ENCODE measurements at places on chromosomes 2 and 18.
A peak's percentile ranks its signal among the peaks of the same experiment; 100 is the strongest.

DNA sequence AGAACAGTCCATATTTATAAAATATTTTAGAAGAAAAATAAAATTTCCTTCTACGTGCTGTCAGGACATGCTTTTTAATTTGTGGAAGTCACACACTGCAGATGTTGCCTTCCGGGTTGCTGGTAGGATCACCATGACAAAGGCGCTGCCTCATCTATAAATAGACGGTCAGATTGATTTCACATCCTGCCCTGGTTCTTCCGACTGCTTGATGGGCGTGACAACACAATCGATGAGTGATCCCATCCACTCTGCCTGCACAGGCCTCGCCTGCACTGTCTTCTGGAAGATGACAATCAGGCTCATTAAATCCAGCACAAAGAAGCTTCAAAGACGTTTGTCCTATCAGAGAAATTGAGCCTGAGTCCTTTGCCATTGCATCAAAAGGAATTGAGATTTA, 318.9 kb upstream of the TRIB2 start:
- no peak for DNase-seq

DNA sequence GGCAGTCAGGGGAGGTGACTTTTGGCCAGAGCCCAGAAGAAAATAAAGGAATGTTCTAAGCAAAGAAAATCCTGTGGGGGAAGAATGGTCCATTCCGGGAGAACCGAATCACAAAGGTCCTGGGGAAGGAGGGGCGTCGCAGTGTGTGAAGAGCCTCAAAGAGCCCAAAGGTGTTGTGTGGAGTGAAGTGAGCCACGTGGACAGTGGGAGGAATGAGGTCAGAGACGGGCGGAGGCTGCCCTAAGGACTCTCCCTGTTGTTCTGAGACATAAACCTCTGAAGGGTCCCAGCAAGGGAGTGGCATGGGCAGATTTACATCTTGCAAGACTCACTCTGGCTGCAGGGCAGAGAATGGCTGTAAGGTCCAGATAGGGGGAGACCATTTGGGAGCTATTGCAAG, 91.3 kb upstream of the SEC11C start:
- no peak for DNase-seq

GRCh38 chr2:26942543-26943295, 27.7 kb upstream of the MAPRE3 start:
- DNase-seq = peak; percentile 74

GRCh38 chr2:46913471-46914381, 1.9 kb downstream of the MCFD2 start:
- no peak for DNase-seq

- DNase-seq = no peak
Measured at GRCh38 chr2:158997037-158997790, 28.8 kb downstream of the TANC1 start.

DNA sequence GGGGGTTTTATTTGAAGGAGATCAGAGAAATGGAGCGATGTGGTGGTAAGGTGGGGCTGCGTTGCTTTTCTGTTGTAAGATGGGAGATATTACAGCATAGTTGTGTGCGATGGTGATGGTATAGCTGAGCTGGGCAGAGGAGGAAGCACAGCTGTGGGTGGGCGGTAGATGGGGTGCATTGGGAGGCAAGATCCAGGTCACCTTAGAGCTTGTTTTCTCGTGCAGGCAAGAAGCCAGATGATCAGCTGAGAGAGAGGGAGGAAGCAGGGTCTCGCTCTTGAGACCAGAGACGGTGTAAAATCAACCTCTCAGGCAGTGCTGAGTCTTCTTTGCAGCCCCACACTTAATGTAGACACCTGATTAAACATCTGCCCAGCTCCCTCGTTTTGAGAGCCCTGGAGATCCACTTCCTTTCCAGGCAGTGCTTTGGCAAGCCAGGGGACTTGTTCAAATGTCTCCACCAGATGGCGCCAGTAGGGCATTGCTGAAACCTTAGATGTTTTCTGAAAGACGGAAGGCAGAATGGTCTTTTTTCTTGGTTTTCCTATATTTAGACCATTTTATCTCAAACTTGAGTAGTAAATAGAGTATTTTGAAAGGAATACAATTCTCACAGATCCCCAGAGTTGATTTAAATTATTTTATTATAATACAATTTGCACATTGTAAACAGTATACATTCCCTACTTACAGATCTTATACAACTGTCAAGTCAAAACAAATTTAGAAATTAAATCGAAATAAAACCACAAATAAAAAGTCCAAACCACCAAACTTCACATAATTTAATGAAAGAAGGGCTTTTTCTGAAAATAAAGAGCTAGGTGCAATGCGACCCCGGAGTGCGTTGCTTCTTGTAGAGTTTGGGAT, 21.1 kb upstream of the LYPD6B start:
- peak; percentile 82 for DNase-seq

GRCh38 chr2:203988500-203989260, 52.1 kb downstream of the ICOS start:
- no peak for DNase-seq

DNA sequence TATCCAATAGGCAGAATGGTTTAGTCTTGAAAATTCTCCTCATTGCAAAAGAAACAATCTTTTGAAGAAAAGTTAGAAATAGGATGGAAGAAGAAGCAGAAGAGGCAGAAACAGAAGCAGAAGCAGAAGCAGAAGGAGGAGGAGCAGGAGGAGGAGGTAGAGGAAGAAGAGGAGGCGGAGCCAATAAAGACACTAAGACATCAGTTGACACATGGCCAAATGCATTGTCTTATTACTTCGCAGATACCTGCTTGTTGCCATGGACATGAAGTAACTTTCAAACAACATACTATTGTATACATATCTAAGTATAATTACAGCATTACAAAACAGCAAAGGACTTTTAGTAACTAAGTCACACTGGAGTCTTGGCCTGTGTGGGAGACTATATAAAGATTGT, 606.3 kb downstream of the METTL4 start:
- DNase-seq = no peak

GRCh38 chr2:241770936-241771285, 5.7 kb upstream of the GAL3ST2 start:
- DNase-seq = no peak

GRCh38 chr2:26745609-26746327, 18.3 kb upstream of the SLC35F6 start:
- DNase-seq = peak; percentile 87

- peak; percentile 48 for DNase-seq
Measured at GRCh38 chr2:88199912-88200682, 30.0 kb downstream of the THNSL2 start.

DNA sequence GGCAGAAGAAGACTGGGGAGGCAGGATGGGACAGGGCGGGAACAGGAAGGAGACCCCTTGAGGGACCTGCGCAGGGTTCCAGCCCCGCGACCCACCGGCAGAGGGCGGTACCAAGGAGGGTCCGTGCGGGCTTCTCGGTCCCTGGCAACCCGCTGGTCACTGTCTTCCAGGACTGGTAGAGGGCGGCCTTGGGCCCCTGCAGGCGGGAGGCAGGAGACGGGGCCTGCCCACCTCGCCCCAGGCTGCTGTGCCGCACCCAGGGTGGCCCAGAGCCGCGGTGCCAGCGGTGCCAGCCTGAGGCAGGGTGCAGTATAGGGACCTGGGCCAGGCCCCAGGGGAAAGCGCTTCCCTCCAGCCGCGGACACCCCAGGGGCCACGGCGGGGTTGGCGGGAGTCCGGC, 34.5 kb downstream of the NEURL3 start:
- DNase-seq = peak; percentile 75

GRCh38 chr2:233850745-233851144, 3.6 kb downstream of the HJURP start:
- DNase-seq = no peak
